ENCODE measurements at places on chromosomes 5 and 9.

DNA sequence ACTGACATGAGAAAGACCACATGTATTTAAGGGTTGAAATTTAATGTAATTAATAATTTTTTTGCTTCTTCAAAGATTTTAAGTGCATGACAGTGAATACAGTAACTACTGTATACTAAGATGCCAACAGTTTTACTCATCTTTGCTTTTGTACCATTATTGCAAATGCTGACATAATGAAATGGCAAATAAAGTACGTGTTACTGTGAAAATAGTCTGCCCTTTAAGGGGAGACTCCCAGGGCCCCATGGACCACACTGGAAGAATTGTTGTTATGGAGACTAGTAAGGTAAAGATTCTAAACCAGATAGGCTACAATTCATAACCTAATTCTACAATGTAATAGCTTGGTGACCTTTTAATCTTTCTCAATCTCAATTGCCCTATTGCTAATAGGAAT lies 84.7 kb downstream of the NR3C1 start:
- no peak for DNase-seq

- DNase-seq: no peak
Observed at GRCh38 chr5:139138809-139139208, 59.4 kb downstream of the SIL1 start.

DNA sequence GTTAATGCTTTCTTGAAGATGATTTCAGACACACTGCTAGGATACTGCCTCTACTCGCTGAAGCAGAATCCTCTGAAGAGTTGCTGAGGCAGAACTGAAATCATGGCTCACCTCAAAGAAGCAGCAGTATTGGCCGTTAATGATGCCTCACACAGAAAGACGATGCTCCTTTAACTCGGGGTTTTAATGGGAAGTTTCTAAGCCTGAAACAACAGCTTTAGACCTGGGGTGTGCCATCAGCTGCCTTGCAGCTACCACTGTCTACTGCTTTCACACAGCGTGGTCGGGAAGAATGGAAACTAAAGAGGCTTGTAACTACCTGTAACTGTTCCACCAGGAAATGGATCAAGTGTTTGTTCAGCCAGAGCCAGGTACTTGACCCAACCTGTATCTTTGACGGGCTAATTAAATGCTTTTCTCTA lies at the start of gene CTXN3:
Gene CTXN3 (plus strand): TSS at position 65 of the 422 bp plus-strand sequence. CDS start 8,440 bp downstream, outside the sequence.
- DNase-seq: no peak

GRCh38 chr9:93898026-93898425 lies 57.1 kb downstream of the BARX1 start:
- no peak for DNase-seq

- no peak for DNase-seq
Observed at GRCh38 chr9:121593066-121593465, 58.4 kb upstream of the DAB2IP start.

- DNase-seq: no peak
Observed at GRCh38 chr9:84170521-84171141, 169.9 kb downstream of the SLC28A3 start.

GRCh38 chr5:57082441-57083067 lies 91.3 kb upstream of the GPBP1 start:
- DNase-seq: no peak

- no peak for DNase-seq
Observed at GRCh38 chr9:95413793-95414192, 96.3 kb upstream of the FANCC start.

DNA sequence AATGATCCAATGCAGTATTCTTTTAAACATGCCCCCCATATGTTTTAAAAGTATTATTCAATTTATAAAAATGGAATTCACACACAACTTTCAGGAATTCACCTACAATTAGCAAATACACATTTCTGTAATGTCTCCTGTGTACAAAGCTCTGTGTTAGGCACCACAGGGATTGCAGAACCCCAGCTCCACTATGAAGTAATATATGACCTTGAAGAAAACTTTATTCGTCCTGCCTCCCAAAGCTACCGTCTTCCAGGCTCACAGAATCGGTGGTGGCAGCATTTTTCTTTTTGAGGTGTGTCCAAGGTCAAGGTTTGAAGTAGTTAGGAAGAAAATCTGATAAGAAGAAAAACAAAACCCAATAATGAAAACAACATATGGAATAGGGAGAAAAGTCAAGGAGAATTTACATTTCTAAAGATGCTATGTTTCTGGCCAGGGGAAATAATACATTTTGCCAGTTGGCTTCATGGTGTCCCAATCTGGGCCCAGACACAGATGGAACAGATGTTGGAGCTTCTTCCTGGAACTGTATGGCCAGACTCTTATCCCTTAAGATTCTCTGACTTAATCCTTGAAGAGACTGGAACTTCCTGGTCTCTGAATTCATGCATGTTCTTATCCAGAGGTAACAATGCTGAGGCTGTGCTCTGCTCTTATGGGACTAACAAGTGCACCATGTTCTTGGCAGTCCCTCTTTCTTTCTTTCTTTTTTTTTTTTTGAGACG lies 22.0 kb upstream of the LVRN start:
- no peak for DNase-seq

GRCh38 chr5:151051066-151051930 lies 29.5 kb downstream of the TNIP1 start:
- DNase-seq: peak; percentile 52

DNA sequence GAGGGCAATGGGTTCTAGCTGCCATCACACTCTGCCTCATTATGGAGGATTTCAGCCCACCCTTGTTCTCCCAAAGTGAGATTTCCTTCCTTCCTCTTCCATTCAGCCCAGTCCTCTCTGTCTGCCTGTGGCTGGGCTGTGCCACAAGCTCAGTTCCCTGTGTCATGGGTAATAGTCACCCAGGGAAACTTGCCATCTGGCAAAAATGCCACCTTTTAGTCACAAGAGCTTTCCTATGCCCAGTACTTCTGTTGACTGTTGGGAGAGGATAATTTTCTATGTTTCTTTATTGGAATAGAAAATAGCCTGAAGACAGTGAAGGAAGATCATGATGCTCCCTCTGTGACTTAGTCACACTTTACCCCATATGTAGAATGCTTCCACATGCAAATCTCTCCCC lies 71.4 kb downstream of the TLR4 start:
- DNase-seq: no peak

DNA sequence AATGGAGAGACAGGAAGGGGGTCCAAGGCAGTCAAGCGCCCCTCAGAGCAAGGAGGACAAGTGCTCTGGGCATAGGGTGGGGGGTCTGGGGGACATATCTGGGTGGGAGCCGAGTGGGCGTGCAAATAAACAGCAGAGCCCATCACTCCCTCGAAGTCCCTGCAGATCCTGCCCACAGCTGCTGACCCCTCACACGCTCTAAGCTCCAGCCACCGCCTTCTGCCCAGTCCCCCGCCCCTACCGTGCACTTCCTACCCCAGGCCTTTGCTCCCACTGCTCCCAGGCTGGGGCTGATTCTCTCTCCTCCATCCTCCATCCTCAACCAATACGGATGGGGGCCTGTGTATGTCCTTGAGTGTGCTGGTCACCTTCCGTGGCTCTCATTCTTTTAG lies 16.9 kb upstream of the ALDH1B1 start:
- DNase-seq: no peak

DNA sequence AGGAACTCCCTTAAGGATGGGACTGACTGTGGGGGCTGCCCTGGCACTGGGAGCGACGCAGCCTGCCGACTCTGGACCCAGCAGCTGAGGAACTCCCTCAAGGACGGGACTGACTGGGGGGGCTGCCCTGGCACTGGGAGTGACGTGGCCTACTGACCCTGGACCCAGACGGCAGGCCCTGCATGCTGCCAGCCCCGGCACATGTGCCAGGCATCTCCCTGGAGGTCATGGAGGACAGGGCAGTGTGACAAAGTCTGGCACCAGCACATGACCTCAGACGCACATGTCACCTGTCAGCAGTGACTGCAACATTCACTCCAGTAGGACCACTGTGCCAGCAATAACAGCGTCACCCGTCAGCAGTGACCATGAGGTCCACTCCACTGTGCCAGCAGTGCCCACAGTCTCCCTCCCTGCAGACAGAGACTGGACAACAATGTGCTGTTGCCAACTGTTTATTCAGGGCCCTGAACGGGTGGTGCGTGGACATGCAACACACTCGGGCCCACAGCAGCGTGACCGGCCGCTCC lies 4.5 kb downstream of the FBXW5 start:
- DNase-seq: no peak

GRCh38 chr5:149380466-149381121 lies 1.5 kb upstream of the IL17B start:
- no peak for DNase-seq

DNA sequence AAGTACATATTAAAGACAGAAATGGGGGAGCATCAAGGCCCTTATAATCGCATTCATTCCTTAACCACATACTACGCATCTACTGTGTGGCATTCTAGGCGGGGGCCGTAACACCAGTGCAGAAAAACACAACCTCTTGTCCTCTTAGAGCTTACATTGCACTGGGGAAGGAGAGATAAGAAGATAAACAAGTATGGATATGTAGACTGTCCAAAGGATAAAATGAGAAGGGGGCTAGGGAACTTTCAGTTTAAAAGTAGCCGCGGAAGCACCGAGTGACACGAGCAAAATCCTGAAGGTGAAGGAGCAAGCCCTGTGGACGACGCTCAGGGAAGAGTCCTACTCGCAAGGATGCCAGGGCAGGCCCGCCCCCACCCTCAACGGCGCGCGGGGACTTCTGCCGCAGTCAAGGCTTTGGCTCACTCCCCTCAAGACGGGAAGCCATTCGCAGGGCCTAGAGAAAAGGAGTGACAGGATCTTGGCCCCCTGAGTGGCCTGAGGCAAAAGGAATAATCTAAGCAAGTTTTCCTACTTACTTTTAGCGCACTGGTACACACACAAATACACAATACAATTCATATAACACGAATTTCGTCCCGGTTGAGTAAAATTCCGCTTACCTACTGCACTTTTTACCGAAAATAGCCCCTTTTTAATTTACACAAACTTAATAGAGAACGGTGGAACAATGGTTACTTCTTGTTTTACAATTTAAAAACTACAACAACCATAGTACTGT lies 1.3 kb upstream of the NIPBL start:
- DNase-seq: peak; percentile 25

DNA sequence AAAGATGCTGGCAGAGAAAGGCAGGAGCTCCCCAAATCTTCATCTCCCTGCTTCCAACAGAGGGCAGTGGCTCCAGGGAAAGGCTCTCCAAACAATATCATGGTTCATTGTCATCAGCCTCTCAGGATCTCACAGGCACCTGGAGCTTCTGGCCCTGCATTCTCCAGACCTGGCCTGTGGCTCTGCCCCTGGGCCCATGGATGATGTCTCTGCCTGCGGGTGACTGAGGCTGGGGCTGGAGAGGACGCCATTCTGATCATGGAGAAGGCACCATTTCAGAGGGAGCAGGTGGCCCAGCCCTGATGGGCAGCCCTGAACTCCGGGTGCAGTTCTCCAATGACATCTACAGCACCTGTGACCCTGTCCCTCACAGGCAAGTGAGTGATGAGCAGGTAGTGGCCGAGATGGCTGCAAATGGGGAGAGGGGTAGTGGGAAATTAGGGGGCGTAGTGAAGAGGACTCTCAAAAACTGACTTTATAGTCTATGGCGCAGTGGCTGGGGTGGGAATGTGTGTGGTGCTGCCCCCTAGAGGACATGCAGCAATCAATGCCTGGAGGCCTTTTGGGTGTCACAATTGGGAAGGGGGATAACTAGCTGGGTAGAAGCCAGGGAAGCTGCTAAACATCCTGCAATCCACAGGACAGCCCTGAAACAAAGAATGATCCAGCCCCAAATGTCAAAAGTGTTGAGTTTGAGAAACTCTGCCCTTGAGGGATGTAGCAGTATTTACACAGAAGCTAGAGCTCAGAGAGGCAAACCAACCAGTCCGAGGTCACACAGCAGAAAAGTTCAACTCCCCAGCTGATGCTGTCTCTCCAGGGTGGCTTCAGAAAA lies 3.2 kb downstream of the SH3PXD2B start:
- DNase-seq: no peak

DNA sequence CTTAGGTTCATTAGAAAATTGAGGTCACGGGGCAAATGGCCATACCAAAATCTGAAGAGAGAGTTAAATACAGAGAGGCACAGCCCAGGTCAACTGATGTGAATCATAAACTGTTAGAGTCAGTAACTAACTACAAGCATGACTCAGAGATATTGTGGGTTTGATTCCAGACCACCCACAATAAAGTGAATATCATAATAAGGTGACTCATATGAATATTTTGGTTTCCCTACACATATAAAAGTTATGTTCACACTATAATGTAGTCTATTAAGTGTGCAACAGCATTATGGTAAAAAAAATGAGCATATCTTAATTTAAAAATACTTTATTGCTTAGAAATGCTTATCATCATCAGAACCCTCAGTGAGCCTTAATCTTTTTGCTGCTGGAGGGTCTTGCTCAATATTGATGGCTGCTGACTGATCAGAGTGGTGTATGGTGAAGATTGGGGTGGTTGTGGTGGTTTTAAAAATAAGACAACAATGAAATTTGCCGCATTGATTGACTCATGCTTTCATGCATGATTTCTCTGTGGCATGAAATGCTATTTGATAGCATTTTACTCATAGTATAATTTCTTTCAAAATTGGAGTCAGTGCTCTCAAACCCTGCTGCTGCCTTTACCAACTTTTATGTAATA lies 53.1 kb upstream of the EDIL3 start:
- DNase-seq: no peak

- DNase-seq: no peak
Observed at GRCh38 chr5:117486879-117487391, 912.3 kb upstream of the SEMA6A start.

- DNase-seq: no peak
Observed at GRCh38 chr5:133877351-133878235, 90.8 kb downstream of the C5orf15 start.

DNA sequence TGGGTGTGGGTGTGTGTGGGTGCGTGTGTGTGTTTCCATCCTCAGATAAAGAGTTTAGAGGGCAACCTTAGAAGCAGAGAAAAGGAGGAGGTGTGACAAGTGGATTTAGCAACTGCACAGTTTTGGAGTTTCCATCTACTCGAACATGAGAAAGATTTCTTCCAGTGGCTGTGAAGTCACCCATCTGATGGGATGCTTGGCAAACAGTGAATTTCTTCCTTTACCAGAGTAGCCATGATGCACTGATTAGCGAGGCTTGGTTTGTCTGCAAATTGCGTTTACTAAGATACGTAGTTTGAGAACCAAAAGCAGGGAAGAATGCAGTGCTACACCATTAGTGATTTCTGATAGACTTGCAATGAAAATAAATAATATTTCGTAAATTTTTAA lies 791 bp upstream of the STARD4 start:
- DNase-seq: peak; percentile 54

DNA sequence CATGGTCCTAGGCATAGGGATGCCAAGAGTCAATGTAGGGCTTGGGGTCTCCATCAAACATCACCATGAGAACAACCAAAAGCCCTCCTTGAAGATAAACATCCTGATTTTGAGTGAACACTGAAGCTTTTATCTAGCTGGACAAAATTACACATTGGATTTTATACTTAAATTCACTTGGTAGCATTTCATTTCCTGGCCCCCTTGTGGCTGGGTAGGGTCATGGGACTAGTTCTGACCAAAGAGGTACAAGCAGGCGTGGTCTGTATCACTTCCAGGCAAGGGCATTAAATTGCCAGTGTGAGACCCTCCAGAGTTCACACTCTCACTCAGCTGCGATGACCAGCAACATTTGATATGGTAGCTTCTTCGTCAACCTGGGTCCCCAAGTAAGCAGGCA lies 320.3 kb downstream of the ACTL7B start:
- no peak for DNase-seq

Data from activated gamma-delta T cell treated with anti-CD3 and anti-CD28 coated beads, Interleukin-2, amount 50 U/mL, for 16 hours (primary cell).